ENCODE measurements at places on chromosomes 7 and 10. TPM values are rescaled to one million over a fixed set of nuclear protein-coding genes. Genes with fewer than 3 reads are reported as not detected.

GRCh38 chr7:25360451-25360850, 132.2 kb upstream of the NPVF start:
- no peak overlapping the region for H3K4me3 ChIP-seq
- H3K36me3 ChIP-seq, result no peaks in the 10 kb centered on the region
- no peak for DNase-seq
- H3K27ac ChIP-seq, result no peak overlapping the region

DNA sequence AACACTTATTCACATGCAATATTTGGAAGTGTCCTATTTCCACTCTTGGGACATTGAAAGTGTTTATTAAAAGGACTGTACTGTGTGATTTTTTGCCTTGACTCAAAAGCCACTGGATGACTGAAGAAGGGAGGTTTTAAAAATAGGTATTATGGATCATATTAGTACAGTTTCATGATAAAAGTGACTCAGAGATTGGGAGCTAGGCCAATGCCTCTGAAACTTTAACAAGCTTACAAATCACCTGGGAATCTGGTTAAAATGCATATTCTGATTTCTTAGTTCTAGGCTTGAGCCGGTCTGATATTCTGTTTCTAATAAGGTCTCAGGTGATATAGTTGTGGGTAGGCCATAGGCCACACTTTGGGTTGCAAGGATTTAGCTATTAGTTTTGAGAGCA, 191.2 kb downstream of the PLXDC2 start:
- no peaks in the 10 kb centered on the region for H3K36me3 ChIP-seq
- no peaks in the 10 kb centered on the region for H3K4me1 ChIP-seq
- H3K27me3 ChIP-seq, result no peaks in the 10 kb centered on the region
- no peak overlapping the region for H3K4me3 ChIP-seq
- DNase-seq, result no peak

- H3K36me3 ChIP-seq, result peaks cover 5% of the 10 kb centered on the region
- H3K4me1 ChIP-seq, result peaks cover 10% of the 10 kb centered on the region
- H3K27ac ChIP-seq, result no peak overlapping the region
- DNase-seq, result no peak
These were observed 57.1 kb downstream of the FAM107B start for GRCh38 chr10:14717552-14717951.

DNA sequence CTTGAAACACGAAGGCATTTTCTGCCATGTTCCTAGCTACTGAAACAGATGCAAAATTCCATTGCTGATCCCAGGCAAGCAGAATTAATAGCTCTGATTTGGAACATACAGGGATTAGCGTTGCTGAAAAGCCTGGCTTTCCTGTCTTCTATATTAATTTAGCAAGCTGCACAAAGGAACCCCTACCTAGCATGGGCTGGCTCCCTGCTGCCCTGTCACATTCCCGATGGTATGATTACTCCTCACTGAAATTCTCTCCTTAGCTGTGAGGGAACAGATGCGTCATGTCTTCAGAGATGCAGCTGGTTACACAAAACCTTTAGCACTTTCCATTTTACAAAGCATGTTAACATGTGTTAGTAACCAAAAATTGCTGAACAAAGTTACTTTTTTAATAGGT, 878.9 kb downstream of the TYW1 start:
- no peak overlapping the region for H3K27ac ChIP-seq
- H3K36me3 ChIP-seq, result no peaks in the 10 kb centered on the region
- no peaks in the 10 kb centered on the region for H3K27me3 ChIP-seq

GRCh38 chr7:124603066-124603465, 162.5 kb downstream of the GPR37 start:
- H3K27ac ChIP-seq, result no peak overlapping the region
- H3K27me3 ChIP-seq, result no peaks in the 10 kb centered on the region
- DNase-seq, result no peak
- H3K4me3 ChIP-seq, result no peak overlapping the region
- H3K4me1 ChIP-seq, result no peaks in the 10 kb centered on the region
- H3K36me3 ChIP-seq, result no peaks in the 10 kb centered on the region

Gene SYPL1
- total RNA-seq, result 68.1 TPM

Gene CCDC146
- total RNA-seq, result 0.22 TPM
